ENCODE measurements at places on chromosomes 3 and 15.

DNA sequence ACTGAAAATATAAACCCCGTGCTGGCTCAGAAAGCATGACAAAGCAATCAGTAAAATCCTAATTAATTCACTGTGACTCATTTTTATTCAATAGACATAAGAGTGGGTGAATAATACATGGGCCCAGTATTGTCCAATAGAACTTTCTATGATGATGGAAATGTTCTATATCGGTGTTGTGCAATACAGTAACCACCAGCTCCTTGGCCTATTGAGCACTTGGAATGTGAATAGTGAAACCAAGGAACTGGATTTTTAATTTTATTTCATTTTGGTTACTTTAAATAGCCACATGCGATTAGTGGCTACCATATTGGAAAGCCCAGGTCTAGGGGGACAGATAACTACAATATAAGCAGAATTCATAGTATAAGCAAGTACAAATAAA is 69.8 kb upstream of the PPP2R3A start:
- DNase-seq = no peak

GRCh38 chr3:10619989-10620832 is 114.8 kb upstream of the ATP2B2 start:
- no peak for DNase-seq

GRCh38 chr3:45319996-45320305 is 68.4 kb upstream of the LARS2 start:
- DNase-seq = no peak

GRCh38 chr3:151214459-151214858 is 11.4 kb upstream of the GPR171 start:
- DNase-seq = no peak

- no peak for DNase-seq
These were observed 203.2 kb upstream of the PPP2R3A start for GRCh38 chr3:135762188-135762856.

DNA sequence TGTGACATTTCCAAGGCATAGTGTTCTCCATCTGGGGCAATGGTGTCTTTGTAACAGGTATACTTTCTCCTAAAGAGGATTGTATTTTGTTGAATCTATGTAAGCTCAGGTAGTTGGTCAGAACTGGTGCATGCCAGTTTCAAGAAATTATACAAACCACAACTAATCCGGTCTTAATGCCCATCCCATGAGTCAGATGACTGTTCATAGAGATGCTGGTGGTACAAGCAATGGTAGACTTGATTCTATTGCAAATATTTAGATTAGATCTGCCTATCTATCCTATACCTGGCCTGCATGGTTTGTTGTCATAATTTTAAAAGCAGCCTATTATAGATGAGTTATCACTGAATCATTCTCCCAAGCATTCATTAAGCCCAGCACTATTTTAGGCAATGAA is 43.5 kb downstream of the ATP13A5 start:
- DNase-seq = no peak

- DNase-seq = no peak
These were observed 69.6 kb downstream of the SLC49A4 start for GRCh38 chr3:122864498-122864897.

DNA sequence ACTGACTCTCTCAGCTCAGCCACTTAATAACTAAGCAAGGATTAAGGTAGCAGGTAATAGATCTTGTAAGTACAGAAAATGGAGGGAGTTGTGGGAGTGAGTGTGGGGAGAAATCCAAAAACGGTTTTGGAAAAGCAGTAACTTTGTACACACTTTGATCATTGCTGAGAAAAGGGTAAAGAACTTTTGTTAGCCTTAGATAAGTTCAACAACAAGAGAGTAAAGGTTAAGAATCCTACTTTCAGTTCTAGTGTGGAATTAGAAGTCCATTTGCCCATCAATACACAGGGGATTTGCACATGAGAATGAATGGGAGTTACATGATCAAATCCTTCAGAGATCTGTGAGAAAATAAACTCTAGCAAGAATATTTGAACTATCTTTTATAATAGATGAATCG is 528.7 kb downstream of the SOX2 start:
- no peak for DNase-seq

DNA sequence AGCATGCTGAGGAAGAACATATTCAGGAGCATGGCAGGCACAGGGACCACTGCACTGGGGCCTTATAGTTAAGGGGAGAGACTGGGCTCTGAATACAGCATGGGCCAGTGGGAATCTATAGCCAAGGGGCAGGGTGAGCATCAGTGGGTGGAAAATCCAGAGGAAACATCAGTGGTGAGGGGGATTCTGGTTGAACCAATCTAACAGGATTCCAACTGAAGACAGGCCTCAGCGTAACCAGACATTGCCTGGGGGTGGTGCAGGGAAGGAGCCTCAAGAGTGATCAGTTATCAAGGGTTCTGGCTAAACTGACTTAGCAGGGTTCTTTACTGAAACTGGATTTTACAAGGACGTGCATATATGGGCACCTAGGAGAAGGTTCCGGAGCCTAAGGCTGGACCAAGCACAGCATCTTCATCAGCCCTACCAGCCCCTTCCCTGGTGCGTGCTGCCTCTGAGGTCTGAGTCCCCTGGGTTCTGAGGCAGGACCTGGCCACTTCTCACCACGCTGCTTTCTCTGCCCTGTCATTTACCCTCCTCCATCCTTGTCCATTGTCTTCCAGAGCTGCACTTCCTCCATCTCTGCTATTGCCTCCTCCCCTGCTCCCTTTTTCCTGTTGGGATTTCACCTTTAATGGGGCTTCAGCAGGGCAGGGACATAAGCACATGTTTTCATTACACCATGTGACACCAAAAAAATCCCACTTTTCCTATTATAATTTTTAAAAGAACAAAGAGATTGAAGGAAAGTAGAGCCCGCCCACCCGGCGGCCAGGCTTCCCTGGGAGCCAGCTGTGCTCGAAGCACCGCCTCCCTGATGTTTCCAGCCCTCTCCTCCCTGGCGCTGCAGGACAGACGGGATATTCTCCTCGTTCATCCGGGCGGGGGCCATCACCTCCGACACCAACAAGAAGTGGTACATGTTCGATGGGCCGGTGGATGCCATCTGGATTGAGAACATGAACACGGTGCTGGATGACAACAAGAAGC is 52.1 kb downstream of the DNAH1 start:
- DNase-seq = no peak

DNA sequence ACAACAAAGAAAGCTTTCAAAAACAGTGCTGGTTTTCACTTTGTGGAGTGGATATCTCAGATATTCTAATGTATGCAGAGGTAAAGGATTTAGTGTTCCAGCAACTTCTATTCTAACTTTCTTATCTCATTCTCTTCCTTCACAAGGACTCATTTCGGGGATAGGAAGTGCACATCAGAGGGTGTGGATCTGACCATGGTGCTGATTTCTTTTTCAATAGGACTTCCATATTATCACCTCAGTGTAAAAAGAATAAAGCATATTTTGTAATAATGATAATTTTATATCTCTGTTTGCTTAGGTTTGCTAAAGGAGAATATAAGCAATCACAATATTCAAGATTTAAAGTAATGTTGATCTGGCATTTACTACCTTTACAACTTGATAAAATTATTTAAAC is 12.5 kb upstream of the CADM2 start:
- no peak for DNase-seq

- no peak for DNase-seq
These were observed 217.8 kb downstream of the CHST2 start for GRCh38 chr3:143337387-143337786.

GRCh38 chr15:49308686-49309085 is 114.4 kb upstream of the FGF7 start:
- no peak for DNase-seq

DNA sequence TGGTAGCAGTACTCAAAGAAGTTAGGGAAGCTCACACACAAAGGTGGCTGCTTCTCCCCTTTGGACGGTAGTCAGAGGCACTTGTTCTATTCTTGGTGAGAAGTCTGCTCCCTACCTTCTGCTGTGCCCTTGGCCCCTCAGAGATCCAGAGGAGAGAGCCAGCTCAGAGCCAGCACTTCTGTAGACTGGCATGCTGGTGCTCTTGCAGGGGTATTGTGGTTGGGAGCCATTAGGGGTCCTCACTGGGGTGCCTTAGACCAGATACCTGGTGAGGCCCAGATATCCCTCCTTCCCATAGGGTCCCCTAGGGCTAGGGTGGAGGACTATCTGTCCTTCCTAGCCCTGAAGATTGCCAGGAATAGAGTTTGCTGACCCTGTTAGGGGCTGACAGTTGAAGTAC is 140.6 kb downstream of the EEFSEC start:
- no peak for DNase-seq
